ENCODE measurements at places on chromosomes 4 and X. TPM values are rescaled to one million over a fixed set of nuclear protein-coding genes. Genes with fewer than 3 reads are reported as not detected.

GRCh38 chr4:42385516-42385915, 11.8 kb upstream of the SHISA3 start:
- no peak for DNase-seq

GRCh38 chr4:184854673-184855072, 28.9 kb upstream of the ACSL1 start:
- no peak for DNase-seq

- DNase-seq = no peak
These were observed 11.1 kb downstream of the ACOT9 start for GRCh38 chrX:23731951-23732350.

- peak; percentile 49 for DNase-seq
These were observed 1.4 kb downstream of the INTU start for GRCh38 chr4:127634181-127634580.

SSX4 gene
- 0.64 TPM for total RNA-seq

RHOH gene
- total RNA-seq = not detected

- DNase-seq = no peak
These were observed 40.4 kb upstream of the PDLIM5 start for GRCh38 chr4:94411296-94411695.

DNA sequence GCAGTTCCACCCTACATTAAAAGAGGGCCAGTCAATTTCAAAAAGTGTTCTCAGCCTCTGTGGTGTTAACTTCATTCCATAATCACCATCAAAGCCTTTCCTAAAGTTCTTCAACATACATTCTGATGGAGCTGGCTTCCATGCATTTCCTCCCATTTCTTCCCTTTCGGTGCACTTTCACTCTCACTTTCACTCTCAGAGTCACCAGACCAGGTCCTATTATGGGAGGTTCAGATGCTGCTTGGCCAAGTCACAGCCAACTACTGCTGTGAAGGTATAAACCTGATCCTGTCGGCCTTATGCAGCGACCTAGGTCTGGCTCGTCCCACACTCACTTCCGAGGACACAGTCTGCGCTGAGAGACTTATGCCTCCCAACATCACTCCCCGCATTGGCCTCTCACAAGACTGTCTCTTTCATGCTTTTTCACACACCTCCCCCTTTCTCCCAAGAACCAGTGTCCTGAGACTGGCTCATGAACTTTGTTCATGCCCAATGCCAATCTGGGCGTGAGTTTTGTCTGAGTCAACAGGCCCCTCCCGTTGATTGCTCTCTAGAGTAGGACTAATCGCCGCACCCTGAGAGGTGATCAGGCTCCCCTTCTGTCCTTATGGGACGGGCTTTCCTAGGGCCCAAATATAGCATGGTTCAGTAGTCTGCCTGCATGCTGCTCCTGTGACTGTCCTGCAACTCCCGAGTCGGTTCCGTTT, 60.8 kb upstream of the XAGE1B start:
- no peak for DNase-seq

GPR50 gene
- total RNA-seq = not detected

GRCh38 chrX:81174286-81174685, 27.4 kb downstream of the HMGN5 start:
- peak; percentile 33 for DNase-seq

GCNA gene
- 1.5 TPM for total RNA-seq
